Activated T-cell treated with anti-CD3 and anti-CD28 coated beads, Interleukin-2, amount 50 U/mL, for 72 hours (primary cell): ENCODE measurements at places on chromosomes 2 and 18. TPM values are rescaled to one million over a fixed set of nuclear protein-coding genes. Genes with fewer than 3 reads are reported as not detected.

Gene HEATR5B
- 14.8 TPM for total RNA-seq

Gene ICOS
- total RNA-seq, result 196 TPM

Gene GALNT13
- total RNA-seq, result not detected

Gene CCBE1
- 0.81 TPM for total RNA-seq

Gene UGT1A8
- not detected for total RNA-seq

Gene UGT1A10
- total RNA-seq, result not detected

Gene RAB12
- total RNA-seq, result 14.5 TPM

Gene SLC38A11
- total RNA-seq, result not detected

Gene TSPYL6
- total RNA-seq, result not detected

Gene DAPL1
- not detected for total RNA-seq

Gene ANKRD53
- total RNA-seq, result not detected

Gene MDH1B
- 0.96 TPM for total RNA-seq

Gene GPR45
- not detected for total RNA-seq

- peak; percentile 50 for DNase-seq
Observed at GRCh38 chr2:198004921-198005829, 200.8 kb downstream of the PLCL1 start.

DNA sequence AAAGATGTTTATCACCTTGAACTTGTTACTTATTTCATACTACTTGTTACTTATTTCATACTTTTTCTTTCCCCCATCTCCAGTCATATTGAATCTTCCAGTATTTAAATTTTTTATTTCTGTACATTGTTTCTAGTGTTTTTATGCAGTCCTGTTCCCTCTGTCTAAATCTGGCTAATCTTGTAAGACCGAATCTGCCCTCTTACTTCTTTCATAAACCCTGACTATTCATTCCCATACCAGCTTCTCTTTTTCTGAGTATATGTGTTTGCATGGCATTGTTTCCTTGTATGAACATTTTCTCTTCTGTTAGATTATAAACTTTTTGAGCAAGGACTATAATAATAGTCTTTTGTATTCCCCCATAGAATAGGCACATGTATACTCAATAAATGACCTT, 131.7 kb downstream of the TAF4B start:
- no peak for DNase-seq

DNA sequence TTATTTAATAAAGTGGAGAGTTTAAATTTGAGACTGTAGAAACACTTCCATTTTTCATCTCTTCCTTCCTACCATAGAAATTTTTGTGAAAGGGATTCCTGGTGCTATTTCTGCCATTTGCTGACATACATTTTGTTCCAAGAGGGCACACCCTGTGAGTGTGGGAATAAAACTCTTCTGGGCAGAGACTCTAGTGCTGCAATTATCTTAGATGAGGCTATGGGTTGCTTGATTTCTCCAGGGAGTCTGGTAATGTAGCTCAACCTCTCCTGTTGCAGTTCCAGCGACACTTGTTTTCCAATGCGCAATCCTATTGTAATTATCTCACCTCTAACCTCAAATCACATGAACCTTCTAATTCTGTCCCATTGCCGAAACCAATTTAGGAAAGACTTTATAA, 60.1 kb upstream of the ZSWIM2 start:
- DNase-seq, result no peak

DNA sequence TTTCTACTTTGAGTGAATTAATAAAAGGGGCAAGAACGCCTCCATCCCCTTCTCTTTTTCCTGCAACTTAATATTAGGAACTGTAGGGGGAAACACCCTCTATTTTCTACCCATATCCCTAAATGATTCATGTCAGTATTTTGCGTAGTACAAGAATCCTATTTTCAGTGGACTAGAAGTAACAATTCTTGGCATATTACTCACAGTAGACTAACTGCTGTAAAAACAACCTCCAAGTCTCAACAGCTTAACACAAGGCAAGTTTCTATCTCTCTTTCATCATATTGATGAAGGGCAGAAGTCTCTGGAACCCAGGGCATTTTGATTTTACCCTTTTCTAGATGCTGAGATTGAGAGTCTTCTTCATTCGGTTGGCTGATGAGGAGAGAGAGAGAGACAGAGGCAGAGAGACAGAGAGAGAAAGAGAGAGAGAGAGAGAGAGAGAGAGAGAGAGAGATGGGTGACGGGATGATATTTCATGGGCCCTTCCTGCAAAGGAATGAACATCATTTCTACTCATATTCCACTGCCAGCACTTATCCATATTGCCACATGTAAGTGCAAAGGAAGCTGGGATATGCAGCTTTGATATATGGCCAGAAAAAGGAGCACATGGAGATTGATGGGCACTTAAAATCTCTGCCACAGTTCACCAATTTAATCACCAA, 481.6 kb downstream of the LPIN1 start:
- DNase-seq, result no peak

- no peak for DNase-seq
Observed at GRCh38 chr2:132671151-132671835, 1.3 kb upstream of the LYPD1 start.

- no peak for DNase-seq
Observed at GRCh38 chr2:143230506-143231253, 101.5 kb downstream of the ARHGAP15 start.

GRCh38 chr18:57727952-57728807, 74.9 kb downstream of the ATP8B1 start:
- DNase-seq, result no peak

GRCh38 chr18:24011123-24011917, 3.2 kb upstream of the TTC39C start:
- DNase-seq, result no peak

GRCh38 chr2:225894236-225894980, 494.9 kb downstream of the NYAP2 start:
- no peak for DNase-seq

DNA sequence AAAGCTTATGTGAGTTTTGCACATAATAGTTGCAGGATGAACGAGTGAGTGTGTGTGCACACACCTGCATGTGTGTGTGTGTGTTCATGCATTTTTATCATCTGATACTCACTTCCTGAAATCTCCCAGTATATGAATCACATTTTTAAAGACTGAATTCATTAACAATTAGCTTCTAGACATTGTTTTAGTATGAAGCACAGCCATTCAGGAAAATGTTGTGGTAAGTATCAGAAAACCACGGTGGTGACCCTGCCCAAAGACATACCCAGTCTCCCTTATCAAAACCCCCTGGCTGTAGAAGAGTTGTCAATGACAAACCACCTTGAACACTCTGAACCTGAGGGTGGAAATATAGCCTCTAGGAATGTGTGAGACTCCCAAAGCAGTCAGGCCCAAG, 220.8 kb downstream of the ALK start:
- DNase-seq, result no peak

GRCh38 chr18:62788876-62789275, 73.5 kb downstream of the PHLPP1 start:
- no peak for DNase-seq

- DNase-seq, result no peak
Observed at GRCh38 chr2:186304064-186304463, 182.0 kb upstream of the ZC3H15 start.

- no peak for DNase-seq
Observed at GRCh38 chr2:224689539-224689938, 26.6 kb downstream of the CCDC195 start.

DNA sequence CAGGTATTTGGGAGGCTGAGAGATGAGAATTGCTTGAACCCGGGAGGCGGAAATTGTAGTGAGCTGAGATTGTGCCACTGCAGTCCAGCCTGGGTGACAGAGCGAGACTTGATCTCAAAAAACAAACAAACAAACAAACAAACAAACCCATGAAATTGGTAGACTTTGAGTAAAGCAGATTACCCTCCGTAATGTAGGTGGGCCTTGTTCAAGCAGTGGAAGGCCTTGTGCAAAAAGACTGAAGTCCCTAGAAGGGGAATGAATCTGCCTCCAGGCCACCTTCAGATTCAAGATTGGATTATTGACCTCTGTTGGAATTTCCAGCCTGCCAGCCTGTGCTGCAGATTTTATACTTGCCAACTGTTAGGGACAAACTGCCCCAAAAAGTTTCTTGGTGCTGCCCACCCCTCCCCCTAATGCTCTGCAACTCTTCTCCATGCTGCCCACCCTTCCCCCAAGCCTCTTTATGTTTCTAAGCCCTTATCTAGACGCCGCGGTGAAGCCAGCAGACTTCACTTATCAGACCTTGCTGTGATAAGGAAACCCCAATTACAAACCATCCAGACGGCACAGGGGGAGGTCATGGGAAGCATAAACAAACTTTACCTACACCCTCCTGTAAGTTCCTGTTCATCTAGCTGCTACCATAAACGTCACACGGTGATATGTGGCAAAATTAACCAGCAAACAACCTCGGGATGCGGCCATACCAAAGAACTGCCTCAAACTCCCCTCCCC, 17.0 kb downstream of the CYP27A1 start:
- DNase-seq, result no peak

DNA sequence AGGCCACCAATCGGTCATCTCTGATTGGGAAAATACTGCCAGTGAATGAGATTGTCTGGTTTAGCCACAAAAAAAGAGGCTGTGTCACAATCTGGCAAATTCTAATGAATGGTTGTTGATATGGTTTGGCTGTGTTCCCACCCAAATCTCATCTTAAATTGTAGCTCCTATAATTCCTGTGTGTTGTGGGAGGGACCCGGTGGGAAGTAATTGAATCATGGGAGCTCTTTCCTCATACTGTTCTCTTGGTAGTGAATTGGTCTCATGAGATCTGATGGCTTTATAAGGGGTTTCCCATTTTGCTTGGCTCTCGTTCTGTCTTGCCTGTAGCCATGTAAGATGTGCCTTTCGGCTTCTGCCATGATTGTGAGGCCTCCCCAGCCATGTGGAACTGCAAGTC, 838.3 kb downstream of the SLC4A3 start:
- DNase-seq, result no peak

DNA sequence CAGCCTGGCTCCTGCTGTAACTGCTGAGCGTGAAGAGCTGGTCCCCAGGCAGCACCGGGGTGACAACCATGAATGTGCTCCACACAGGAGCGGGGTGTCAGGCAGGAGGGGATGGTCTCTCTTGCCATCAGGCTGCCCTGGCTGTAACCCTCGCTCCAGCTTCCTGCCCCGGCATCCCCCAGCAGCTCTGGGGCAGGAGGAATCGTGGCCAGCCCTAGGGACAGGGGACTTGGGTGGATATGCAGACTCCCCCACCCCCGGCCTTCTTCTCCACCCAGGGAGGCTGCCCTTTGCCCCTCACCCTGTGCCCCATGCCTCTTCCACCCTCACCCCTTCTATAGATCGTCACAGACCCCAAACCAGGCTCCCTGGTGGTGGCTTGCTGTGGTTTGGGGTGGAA, 69.4 kb upstream of the SMAD7 start:
- DNase-seq, result no peak

DNA sequence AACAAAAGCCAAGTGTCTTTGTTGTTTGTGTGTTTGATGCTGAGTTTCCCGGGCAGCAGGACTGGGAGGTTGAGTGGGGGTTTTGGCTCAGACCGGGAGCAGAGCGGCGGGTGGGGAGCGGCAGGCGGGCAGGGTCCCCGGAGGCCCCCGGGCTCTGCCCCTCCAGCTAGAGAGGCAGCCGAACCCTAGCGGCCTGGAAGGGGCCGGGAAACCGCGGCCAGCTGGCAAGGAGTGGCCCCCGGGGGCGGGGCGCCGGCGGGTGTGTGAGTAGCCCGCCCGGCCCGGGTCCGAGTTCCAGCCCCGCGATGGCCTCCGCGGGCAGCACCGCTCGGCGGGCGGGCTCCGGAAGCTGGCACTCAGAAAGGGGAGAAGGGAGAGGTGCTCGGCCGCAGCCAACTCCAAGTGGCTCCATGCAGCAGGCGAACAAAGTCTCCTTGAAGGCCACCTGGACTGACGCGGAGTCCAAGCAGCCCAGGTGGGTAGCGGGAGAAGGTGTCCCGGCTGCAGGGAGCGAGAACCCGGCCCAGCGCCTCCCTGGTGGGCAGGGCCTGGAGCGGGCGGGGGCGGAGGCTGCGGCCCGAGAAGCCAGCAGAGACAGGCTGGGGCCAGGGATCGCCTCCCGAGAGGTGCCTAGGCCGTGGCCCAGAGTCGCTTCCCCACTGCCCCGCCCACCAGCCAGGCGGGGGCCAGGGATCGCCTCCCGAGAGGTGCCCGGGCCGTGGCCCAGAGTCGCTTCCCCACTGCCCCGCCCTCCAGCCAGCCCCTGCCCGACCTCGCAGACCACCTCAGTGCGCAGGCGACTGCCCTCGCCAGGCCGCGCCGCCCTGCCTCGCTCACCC, at the start of gene ANKRD53:
ANKRD53 (plus strand) TSS at position 290 of the 839 bp plus-strand sequence; CDS start at position 306, 16 bp downstream.
- peak; percentile 30 for DNase-seq

DNA sequence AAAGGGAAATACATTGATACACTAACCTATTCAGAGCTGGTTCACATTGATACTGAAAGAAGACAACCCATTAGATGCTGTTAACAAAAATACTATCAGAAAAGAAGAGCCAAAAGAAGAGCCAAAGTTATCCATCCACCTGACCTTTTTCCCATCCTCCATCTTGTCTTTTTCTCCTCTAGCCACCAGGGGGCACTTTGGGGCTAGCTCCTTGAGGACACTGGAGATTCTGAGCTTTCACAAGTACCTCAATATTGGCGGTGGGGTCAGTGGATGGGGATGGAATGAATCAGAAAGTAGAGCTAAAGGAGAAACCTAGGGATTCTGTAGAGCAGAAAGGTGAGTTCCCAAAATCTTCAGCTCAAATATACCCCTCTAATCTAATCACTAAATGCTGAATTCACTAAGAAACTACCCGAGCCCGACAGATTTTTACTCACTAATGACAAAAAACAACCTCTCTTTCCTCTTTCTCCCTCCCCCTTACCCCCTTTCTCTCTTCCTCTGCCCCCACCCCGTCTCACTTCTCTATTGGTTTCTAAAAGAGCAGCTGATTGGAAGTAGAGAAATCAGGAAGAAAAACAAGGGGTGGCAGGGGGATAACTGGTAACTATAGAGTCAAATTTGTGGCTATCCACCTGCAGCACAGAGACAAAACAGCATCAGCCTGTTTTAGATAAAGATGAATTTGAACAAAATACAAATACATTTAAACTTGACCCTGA, 203.3 kb downstream of the TCF4 start:
- DNase-seq, result peak; percentile 27

- no peak for DNase-seq
Observed at GRCh38 chr2:190418727-190419126, 10.6 kb downstream of the MFSD6 start.

GRCh38 chr2:172931918-172932520, 143.6 kb upstream of the MAP3K20 start:
- peak; percentile 69 for DNase-seq

DNA sequence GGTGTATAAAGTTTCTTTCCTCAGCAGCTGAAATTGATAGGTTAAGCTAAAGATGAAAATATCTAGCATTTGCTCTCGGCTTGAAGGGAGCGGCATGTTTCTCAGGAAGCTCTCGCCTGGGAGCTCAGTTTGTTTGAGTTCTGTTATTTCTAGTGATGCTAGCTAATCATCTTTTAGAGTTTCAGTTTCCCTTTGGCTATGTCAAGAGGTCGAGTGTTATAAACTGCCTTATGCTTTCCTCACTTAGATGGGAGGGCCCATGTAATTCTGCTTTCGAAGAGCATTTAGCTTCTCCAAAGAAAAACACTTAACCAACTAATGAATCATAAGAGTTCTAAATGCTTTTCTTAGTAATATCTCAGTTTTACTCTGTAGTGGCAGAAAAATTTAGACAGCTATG, 33.6 kb downstream of the PLCL1 start:
- peak; percentile 32 for DNase-seq

GRCh38 chr2:136217996-136218395, 100.0 kb upstream of the CXCR4 start:
- no peak for DNase-seq

GRCh38 chr2:63845866-63846265, 4.2 kb downstream of the UGP2 start:
- DNase-seq, result no peak

- DNase-seq, result no peak
Observed at GRCh38 chr2:102677244-102678215, 58.2 kb downstream of the SLC9A2 start.

- DNase-seq, result no peak
Observed at GRCh38 chr18:60508108-60508507, 135.5 kb upstream of the MC4R start.
